Suppressor macrophage treated with lipopolysaccharide for 1 hour (primary cell): ENCODE measurements at places on chromosomes 6 and 20.

DNA sequence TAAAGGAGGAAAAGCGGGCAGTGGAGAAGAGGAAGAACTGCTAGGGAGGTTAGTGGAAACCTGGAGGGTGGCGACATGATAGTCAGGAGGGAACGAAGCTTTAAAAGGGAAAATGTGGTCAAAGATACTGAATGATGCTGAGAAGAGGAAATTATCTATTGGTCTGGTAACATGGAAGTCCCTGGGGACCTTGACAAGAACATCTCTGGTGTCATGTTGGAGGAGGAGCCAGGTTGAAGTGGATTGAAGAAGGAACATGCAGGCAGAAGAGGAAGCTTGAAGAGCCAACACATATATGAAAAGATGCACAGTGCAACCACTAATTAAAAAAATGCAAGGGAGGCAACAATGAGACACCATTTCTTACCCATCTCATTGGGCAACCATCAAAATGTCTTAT, 251.9 kb upstream of the RNF24 start:
- DNase-seq = no peak

- DNase-seq = no peak
These were observed 64.7 kb upstream of the TIAM2 start for GRCh38 chr6:154930451-154930851.

- peak; percentile 96 for DNase-seq
These were observed 44.8 kb downstream of the AGPAT4 start for GRCh38 chr6:161228921-161229591.

DNA sequence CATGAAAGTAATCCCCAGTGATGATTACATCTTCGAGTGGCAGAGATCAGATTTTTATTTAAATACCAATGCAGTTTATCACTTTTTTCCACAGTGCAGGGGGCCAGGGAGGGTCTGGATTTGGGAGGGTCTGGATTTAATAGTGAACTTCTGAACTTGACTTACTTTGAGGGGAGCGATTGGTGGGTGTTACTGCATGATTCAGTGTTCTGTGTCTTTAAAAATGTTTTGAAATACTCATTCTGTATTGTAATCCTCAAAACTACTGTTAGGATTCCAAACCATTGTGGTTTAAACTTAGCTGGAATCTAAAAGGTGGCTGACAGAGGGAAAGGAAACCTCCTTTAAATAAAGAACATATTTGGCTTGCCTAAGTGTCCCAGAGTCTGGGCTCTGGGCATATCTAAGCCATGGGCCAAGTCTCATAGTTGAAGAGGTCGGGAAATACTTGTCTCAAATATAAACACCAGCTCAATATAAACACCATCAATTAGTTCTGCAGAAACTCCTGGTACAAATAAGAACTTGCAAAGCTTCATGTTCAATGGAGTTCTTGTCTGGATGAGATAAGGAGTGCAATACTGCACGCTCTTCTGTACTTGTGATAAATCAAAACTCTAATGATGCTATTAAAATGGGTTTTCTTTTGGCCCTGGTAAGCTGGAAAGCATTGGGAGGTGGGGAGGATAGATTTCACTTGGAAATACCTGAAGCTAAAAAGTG, 14.4 kb downstream of the JARID2 start:
- DNase-seq = no peak

- DNase-seq = no peak
These were observed 70.7 kb upstream of the SMIM29 start for GRCh38 chr6:34319471-34319885.

- peak; percentile 70 for DNase-seq
These were observed 299.9 kb upstream of the SUPT3H start for GRCh38 chr6:45677381-45678284.

DNA sequence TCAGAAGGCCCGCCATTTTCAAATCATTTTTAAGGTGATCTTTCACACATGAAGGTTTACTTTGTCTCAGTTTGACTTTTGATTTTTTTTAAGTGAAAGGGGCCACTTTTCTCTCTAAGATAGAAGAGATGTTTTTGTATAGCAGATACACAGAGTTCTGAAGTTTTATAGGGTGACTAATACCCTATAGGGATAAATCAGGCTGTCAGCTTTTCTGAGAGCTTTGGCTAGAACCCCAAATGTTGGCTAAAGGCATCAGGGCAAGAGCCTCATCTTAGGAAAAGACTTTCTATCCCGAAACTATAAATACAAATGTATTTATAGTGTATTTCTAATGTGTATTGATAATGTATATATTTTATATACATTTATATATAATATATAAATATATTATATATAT, 181.4 kb downstream of the TBX18 start:
- DNase-seq = no peak

- DNase-seq = no peak
These were observed 34.1 kb downstream of the DCDC2 start for GRCh38 chr6:24323632-24324337.
